Activated T-helper 17 cell treated with anti-CD3 and anti-CD28 coated beads, Interleukin-2, amount 50 U/mL, for 72 hours (primary cell): ENCODE measurements at places on chromosomes 2 and 18. TPM values are rescaled to one million over a fixed set of nuclear protein-coding genes. Genes with fewer than 3 reads are reported as not detected.

DNA sequence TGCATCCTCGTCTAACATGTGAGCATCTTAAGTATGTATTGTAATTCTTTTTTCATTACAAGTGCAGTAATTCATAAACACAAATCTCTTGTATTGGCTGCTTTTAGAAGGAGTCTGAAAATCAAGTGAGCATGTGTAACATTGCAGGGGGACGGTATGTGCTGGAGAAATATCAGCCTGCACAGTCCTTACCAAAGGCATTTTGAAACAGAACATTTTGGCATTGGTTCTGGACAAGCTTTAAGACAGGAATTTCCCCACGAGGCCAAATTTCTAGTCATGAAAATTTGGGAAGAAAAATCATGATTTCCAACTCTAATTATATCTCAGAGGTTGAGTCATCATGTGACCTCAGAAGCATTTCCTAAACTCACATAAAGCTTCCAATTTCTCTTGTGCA lies 24.7 kb upstream of the NRP2 start:
- ATAC-seq, result no peak

- no peak for ATAC-seq
These were observed 166.9 kb downstream of the SOCS6 start for GRCh38 chr18:70455731-70456130.

- ATAC-seq, result no peak
These were observed 352.8 kb downstream of the RNF144A start for GRCh38 chr2:7270011-7270431.

- no peak for ATAC-seq
These were observed 23.5 kb downstream of the SLC8A1 start for GRCh38 chr2:40428439-40428838.

- no peak for ATAC-seq
These were observed 2.1 kb downstream of the FZD5 start for GRCh38 chr2:207767461-207768167.

DNA sequence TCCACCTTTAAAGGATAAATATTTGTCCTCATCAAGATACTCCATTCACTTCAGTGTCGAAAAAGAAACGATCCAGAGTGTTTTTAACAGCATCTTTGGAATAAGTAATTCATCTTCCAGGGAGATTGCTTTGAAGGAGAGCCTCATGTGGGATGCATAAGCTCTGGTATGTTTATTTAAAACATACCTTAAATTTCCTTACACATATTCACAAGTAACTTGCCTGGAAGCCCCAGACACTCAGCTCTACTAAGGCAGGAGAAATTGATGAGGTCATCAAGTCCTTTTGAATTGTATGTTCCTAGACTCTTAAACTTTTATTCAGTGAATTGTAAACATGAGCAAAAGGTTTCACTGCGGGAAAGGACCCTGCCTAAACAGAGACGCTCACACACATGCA lies 103.0 kb downstream of the CDK15 start:
- ATAC-seq, result no peak

GRCh38 chr18:69233465-69234054 lies 167.1 kb upstream of the DOK6 start:
- no peak for ATAC-seq

DNA sequence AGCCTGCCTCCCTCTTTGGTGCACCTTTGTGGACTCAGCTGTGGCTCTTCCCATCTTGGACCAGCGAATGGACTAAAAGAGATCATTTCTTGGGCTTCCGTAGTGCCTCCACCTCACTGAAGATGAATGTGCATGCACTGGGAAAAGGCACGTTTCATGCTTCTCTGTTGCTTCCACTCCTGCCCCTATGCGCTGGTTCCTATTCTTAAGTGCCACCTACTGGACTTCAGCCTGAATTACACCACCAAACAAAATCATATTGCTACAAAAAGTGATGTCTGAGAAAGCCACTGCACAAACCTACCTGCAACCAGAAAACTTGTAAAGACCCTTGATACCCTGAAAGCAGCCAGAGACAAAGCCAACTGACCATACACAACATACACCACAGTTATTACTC lies 695.6 kb downstream of the TSN start:
- ATAC-seq, result no peak

GRCh38 chr2:235852526-235852920 lies 315.7 kb downstream of the GBX2 start:
- no peak for ATAC-seq

DNA sequence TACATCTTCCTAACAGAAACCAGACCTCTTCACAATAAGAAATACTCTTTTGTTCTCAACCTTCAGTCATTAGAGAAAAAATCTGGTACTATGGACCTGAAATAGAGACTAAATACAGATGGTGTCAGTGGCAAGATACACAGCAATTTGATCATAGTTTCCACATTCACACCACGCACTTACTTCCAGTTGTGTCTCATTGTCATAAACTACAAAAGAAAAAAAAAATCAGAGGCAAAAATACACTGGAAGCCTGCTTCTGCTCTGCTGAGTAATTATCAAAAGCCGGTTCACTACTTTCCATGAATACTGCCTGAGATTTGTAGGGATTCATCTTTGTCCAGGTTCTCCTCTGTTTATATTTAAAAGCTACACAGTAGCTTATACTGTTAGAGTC lies 182.6 kb downstream of the PID1 start:
- ATAC-seq, result no peak

Gene LCT
- total RNA-seq, result 1.0 TPM

Gene NT5C1B
- total RNA-seq, result not detected
